ENCODE measurements at places on chromosomes 12 and 14.

GRCh38 chr12:58067610-58068387 is 126.4 kb downstream of the ATP23 start:
- no peak for DNase-seq

DNA sequence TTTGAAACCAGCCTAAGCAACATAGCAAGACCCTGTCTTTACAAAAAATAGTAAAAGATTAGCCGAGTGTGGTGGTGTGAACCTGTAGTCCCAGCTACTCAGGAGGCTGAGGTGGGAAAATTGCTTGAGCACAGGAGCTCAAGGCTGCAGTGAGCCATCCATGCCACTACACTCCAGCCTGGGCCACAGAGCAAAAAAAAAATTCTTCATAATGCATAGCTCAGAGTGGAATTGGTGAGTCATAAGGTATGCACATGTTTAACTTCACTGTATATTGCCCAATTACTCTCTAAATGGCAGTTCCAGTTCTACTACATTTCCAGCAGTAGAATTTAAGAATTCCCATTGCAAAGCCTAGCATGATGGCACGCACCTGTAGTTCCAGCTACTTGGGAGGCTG is 26.8 kb upstream of the CLIP1 start:
- DNase-seq, result no peak

DNA sequence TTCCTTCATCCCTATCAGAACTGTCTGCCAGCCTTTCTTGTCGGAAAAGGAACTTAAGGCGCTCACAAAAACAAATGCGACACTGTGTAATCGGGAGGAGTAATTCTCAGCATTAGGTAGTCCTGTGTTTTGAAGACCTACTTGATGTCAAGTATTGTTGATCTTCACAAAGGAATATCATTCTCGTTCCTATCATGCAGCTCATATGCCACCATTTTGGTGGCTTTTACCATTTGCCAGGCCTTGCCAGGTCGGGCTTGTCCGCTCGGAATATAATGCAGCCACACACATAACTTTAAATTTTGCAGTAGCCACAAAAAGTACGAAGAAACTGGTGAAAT is 903 bp upstream of the PPP4R3A start:
- peak; percentile 28 for DNase-seq

GRCh38 chr12:4091016-4091743 is 182.4 kb upstream of the CCND2 start:
- no peak for DNase-seq

DNA sequence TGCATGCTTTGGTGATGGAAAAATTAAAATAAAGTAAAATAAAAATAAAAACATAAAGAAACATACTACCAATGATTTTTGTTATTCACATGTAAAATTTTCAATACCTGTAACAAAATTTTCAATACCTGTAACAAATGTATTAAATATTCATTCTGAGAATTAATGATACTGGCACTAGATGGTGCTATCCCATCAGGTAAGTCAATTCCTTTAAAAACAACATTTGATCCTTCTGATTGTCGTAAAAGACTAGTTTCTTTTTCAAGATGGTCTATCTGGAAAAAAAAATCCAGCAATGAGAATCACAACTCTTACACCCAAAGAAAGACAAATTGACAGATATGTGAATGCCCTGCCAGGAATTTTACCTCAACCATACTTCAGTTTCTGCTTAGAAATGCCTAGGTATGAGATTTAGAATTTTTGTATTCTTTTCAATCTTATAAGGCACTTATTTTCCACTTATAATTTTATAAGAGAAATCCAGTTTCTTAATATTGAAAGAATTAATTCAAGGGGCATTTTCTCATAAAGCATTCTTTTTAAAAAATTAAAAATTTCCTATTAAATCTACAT is 30.7 kb downstream of the CEP290 start:
- DNase-seq, result no peak

GRCh38 chr12:68639396-68639767 is 28.7 kb downstream of the RAP1B start:
- no peak for DNase-seq

DNA sequence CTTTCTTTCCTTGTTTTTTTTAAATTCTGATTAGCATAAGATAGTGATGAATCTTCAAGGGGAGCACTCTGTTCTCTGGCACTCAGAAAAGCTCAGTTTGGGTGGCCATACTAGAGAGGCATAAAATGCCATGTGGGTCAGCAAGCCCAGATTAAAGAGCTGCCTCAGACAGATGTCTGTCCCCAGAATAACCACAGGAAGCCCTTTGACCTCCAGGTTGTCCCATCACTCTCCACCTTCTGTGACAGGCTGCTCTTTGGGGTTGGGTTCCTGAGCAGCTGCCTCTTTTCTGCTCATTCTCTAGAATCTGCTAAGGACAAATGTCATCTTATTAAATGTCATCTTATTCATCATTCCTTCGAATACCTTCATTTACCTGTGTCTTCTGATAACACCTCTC is 96.0 kb upstream of the PDZRN4 start:
- DNase-seq, result no peak

GRCh38 chr14:30708157-30708556 is 86.0 kb downstream of the SCFD1 start:
- no peak for DNase-seq

DNA sequence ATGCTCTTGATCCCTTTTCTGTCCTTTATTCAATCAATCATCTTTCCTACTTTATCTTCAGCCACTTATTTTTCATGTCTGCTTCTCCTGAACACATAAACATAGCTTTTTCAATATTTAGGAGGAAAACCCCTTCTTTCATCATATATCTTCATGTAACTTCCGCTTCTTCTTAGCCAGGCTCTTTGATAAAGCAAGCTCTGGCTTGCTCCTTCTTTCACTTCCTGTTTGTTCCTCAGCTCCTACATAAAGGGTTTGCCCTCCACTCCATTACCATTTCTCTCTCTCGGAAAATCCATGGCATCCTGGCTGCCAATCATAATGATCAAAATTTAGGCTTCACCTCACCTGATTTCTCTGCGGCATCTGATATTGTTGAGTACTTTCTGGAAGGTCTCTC is 33.7 kb upstream of the HELB start:
- DNase-seq, result no peak

DNA sequence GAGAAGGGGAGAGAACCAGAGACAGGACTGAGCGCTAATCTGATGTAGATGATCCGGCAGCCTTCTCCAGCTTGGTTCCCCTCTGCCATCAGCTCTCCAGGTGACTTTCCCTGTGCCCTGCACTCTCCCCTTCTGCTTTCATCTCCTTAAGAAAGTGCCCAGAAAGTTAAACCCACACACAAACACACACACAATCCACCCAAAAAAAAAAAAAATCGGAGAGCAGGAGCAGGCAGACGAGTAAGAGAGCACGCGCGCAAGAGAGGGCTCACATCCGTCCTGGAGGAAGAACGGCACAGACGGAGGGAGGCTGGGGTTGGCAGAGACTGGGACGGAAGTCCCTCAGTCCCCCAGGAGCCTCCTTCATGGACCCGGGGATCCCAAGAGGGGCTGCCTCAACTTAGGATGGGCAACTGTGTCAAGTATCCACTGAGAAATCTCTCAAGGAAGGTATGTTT is 9.8 kb downstream of the CABP1 start:
- no peak for DNase-seq

DNA sequence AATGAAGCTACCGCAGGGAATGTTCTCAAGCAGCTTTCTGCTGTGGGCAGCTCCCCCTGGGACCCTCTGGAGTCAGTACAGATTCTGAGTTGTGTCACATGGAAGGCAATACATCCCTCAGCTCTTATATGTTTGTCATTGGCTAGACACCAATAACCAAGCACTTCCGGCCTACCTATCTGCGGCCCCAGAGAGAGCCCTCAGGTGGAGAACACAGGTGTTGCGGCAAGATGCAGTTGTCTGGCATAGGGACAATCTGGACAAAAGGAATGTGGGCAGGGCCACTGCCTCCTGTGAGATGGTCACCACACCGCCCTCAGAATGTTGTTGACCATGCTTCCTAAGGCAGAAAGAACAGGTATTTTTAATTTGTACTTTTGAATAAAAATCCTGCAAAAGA is 118.7 kb downstream of the BRMS1L start:
- no peak for DNase-seq

GRCh38 chr12:14190694-14191093 is 174.8 kb upstream of the ATF7IP start:
- no peak for DNase-seq

GRCh38 chr12:24911271-24911791 is 37.6 kb downstream of the BCAT1 start:
- no peak for DNase-seq

- DNase-seq, result no peak
Measured at GRCh38 chr12:105259226-105259625, 23.3 kb upstream of the APPL2 start.

DNA sequence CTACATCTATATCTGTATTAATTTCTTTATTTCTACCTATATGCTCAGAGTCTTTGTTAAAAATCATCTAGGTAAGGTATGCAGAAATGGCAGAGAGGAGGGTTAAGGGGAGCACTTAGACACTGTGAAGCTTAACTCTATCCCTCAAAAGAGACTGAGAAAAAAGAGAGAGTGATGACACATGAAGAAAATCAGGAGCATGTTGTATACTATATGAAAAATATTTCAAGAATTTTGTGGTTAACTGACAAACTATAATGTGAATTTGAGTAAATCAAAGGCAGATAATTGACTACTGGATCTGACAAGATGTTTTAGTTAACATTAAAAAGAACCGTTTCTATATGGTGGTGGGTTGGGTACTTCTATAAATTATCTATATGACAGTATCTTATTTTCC is 1814.2 kb upstream of the SEL1L start:
- DNase-seq, result no peak

DNA sequence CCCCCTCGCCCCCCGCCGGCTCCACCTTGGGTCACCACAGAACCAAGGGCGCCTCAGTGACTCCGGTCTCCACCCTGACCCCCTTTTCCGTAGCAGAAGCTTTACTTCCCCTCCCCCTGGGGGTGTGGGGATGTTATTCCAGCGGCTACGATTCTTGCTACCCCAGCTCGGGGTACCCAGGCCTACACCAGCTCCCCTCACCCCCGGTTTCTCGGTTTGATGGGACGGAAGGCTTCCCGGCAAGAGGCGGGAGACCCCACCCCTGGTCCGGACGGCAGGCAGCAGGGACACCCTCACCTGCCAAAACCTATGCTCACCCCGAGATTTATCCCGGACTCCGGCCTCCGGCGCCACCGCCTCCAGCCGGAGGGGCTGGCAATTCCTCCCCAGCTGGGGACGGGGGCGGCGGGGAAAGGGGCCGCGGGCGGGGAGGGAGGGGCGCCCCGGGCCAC is 619 bp downstream of the RAB15 start:
- DNase-seq, result no peak

DNA sequence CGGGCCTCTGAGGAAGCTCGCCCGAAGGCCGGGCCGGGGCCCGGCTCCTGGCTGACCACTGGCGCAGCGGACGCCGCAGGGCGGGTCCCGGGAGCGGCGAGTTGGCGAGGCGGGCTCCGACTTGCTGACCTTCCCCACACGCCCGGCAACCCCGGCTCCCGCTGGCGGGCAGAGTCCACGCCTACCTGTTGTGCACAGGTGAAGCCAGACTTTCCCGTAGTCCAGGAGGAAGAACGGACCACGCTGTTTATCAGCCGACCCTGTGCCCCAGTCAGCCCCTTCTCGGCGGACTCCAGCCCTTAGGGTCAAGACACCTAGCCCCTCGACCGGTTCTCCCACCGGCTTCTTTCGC is 407 bp downstream of the HEATR5A start:
- no peak for DNase-seq

DNA sequence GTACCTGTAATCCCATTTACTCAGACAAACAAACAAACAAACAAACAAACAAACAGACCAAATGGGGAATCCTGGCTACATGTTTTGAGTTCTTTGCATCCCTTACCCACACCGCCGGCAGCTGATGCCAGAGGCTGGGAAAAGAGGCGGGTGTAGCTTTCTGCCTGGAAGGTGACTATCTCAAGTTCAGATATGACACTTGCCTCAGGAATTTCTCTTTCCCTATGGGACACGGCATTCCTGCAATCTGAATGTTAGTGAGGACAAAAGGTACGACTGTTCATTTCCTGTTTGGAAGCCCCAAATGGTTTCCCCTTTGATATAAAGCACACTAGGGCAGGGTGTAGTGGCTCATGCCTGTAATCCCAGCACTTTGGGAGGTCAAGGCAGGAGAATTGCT is 2.9 kb downstream of the MYL2 start:
- no peak for DNase-seq

GRCh38 chr12:3592856-3593625 is 102.0 kb downstream of the PRMT8 start:
- DNase-seq, result no peak

DNA sequence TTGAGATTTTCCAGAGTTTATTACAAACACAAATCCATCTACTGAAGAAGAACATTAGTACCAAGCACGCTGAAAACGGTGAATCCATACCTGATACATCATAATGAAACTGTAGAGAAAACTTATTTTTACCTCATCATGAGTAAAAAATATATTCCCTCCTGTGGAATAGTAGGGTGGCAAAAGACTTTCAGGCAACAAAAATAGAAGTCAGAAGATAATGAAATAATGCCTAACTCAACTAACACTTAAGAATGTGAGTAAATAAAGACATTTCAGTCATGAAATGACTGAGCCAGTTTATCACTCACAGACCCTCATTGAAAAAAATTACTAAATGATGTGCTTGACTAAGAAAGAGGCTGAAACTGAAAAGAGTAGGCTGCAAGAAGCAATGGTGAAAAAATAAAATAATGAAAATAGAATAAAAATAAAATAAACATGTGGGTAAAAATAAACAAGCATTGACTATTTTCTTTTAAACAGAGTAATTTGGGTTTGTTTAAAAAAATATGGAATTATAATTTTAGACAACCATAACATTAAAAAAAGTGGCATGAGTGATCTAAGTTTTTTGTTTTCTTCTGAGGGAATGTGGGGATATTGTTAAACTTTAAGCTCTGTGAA is 148.6 kb downstream of the ASCL1 start:
- no peak for DNase-seq

GRCh38 chr12:91567100-91567485 is 384.5 kb upstream of the DCN start:
- DNase-seq, result no peak

DNA sequence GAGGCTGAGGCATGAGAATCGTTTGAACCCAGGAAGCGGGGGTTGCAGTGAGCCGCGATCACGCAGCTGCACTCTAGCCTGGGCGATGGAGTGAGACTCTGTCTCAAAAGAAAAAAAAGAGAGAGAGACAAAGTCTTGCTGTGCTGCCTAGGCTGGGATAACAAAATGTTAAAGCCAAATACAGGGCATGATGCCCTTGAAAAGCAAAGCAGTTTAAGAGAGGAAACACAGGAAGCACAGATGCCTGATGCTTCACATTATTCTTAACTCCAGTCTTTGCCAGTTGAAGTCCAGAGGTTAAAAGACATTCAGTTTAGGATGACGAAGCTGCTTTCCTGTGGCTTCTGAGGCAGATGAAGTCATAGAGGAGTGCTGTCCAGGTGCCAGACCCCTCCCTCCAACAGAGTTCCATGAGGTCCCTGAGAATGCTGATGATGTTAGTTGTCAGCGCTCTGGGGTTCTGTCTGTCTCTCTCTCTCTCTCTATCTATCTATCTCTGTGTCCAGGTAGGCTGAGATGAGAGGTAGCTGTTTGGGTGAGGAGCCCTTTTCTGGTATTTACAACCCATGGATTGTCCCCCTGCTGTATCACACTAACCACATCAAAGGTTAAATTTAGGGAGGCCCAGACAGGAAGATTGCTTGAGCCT is 4.9 kb upstream of the MRPL52 start:
- DNase-seq, result peak; percentile 74

Measured in Jurkat, Clone E6-1 (cell line).